ENCODE measurements at places on chromosomes 3 and 15.

- no peak for DNase-seq
Measured at GRCh38 chr15:94080416-94080815, 150.9 kb upstream of the MCTP2 start.

GRCh38 chr15:95016511-95017229, 785.3 kb downstream of the MCTP2 start:
- no peak for DNase-seq

- no peak for DNase-seq
Measured at GRCh38 chr15:33256874-33257273, 53.9 kb upstream of the RYR3 start.

- DNase-seq = no peak
Measured at GRCh38 chr3:180181387-180181786, 144.7 kb upstream of the PEX5L start.

GRCh38 chr3:16658925-16659793, 53.9 kb upstream of the DAZL start:
- DNase-seq = no peak

DNA sequence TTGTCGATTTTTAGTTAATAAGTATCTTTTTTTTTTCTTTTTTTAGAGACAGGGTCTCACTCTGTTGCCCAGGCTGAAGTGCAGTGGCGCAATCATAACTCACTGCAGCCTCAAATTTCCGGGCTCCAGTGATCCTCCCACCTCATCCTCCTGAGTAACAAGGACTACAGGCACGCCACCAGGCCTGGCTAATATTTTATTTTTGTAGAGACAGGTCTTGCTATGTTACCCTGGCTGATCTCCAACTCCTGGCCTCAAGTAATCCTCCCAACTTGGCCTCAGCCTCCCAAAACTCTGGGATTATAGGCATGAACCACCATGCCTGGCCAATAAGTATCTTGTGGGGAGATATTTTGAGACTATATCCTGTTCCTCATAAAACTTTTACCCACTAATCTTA, 29.4 kb upstream of the ARID3B start:
- no peak for DNase-seq

GRCh38 chr15:94370206-94370935, 139.0 kb downstream of the MCTP2 start:
- no peak for DNase-seq

DNA sequence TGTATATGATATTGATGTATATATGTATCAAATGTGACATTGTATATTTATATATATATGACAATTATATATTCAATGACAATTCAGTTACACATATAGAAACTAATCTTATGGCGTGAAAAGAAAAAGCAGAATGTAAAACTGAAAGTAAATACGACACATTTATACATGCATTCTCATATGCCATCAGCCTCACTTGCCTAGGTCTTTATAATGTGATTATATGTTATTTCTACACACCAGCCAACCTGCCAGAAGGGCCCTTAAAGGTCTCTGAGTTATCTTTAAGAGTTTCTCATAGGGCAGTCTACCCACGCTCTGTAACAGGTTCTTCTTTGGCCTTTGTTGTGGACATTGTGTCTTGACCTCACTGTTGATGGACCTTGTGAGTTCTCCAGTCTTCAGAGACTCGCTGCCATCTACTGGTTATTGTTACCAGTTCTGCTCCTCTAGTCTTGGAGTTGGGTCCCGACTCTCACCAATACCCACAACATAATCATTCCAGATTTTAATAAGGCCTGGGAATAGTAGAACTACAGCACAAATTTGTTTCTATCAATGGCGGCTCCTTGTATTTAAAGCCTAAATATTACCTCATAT, 371.5 kb upstream of the GOLIM4 start:
- no peak for DNase-seq

DNA sequence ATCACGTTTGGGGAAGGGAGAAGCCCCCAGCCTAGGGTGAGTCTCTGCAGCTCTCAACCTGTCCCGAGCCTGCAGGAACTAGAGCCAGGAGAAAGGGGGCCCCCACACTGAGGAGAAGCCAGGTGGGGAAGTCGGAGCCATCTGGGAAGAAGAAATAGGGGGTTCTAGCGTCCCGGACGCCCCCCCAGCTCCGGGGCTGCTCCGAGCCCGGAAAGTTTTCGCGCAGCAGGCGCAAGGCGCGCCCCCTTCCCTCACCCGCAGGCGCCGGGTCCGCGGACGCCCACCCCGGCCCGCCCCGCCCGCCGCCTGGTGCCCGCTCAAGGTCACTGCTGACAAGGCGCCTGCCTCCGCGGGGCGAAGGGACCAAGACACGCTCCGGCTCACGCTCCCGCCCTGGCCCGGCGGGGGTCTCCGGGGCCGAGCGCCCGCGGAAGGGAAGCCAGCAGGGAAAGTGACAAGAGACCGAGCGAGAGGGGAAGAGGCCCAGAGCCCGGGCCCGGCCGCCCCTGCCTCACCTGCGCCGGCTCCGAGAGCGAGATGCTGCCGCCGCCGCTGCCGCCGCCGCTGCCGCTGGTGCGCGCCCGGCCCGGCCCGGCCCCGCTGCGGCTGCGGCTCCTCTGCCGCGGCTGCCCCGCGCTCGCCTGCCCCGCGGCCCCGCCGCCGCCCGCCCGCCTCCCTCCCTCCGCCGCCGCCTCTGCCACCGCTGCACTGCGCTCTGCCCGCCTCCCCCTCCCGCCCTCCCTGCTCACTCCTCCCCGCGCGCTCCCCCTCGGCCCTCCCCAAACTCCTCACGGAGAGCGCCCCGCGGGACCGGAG, 108.4 kb upstream of the SLC6A11 start:
- no peak for DNase-seq

GRCh38 chr15:63371297-63371918, 10.2 kb downstream of the CA12 start:
- DNase-seq = peak; percentile 78

GRCh38 chr3:127442506-127442905, 148.0 kb downstream of the TPRA1 start:
- DNase-seq = no peak

DNA sequence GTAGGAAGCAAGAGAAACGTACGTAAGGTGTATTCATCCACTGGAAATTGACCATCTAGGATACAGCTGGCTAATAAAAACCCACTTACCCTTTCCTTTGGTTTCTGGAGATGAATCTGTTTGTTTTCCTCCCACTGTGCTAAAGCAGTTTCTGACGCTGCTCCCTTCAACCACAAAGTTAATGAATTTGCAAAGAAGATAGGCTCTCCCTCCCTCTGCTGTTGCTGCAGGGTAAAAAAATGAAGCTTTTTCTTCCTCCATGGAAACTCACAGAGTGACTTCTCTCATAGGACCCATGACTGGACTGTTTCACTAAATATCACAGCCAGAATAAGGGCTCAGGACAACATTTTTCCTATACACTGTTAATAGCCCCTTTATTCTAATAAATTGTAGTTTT, 172.1 kb upstream of the LRRN1 start:
- no peak for DNase-seq

DNA sequence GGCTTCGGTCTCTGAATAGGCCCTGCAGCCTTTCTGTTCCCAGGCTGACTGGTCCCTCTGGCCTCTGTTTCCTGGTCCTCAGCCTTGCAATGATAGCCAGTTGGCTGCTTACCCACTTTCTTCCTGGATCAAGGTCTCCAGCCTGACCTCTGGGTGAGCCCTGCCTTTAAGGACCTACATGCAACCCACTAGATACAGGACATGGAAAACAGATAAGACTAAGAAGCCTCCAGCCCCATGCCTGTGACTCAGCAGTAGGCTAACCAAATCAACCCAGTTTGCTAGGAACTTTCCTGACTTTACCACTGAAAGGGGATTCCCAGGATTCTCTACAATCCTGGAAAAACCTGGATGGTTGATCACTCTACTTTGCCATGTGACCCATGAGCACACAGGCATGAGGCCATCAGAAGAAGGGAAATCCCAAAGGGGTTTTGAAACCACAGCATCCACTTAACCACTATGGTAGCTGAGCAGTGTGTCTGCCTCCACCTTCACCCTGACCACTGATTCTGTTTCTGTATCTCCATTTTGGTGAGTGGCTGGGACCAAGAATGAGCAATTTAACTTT, 188.1 kb downstream of the CHST2 start:
- DNase-seq = no peak

GRCh38 chr3:35537265-35537664, 102.1 kb upstream of the ARPP21 start:
- no peak for DNase-seq

DNA sequence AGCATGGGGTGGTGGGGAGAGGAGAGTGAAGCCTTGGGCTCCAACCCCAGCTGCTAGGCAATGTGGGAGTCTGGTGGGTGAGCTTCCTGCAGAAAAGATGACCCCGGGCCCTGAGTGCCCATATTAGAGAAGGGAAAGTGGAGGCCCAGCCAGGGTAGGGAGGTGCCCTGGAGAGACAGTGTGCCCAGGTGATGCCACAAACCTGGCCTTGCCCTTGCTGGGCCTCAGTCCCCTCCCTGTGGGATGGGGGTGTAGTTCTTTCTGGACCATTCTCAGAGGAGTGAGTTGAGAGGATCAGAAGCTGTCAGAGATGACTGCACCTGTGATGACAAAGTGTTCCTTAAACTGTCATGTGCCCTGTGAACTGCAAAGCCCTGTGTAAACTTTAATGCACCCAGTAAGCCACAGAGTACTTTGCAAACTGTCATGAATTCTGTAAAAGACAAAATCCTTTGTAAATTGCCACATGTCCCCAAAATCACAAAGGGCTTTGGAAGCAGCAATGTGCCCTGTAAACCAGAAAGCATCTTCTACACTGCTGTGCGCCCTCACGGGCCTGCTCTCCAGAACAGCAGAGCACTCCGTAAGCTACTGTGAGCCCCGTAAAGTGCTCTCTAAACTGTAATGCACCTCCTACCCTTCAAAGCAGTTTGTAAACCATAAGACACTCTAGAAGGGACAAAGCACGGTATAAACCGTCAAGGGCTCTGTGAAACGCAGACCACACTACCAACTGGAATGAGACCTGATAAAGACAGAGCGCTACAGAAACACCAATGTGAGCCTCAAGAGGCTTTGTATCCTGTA, 51.3 kb upstream of the FGD5 start:
- DNase-seq = no peak

DNA sequence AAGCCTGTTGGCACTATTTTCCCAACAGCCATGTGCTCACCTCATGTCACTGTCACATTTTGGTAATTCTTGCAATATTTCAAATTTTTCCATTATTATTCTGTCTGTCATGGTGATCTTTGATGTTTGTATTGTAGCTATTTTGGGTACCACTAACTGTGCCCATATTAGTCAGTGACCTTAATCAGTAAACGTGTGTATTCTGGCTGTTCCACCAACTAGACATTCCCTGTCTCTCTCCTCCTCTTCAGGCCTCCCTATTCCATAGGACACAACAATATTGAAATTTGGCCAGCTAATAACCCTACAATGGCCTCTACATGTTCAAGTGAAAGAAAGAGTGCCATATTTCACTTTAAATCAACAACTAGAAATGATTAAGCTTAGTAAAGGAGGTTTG, 88.6 kb downstream of the OPA1 start:
- no peak for DNase-seq

DNA sequence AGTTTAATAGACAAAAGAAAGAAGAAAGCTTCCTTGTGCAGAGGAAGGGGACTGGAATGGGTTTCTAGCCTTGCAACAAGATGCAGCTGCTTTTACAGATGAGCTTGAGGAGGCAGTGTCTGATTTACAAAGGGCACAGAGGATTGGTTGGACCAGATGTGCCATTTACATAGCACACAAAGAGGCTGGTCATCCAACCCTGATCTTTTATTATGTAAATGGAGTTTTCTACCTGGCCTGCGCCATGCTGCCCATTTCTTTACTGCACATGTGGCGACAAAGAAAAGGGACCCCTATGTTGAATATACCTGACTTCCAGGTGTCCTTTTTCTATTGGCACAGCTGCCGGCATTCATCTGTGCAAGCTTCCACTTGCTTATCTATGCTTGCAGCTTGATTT, 409.4 kb upstream of the FRG2C start:
- DNase-seq = no peak

DNA sequence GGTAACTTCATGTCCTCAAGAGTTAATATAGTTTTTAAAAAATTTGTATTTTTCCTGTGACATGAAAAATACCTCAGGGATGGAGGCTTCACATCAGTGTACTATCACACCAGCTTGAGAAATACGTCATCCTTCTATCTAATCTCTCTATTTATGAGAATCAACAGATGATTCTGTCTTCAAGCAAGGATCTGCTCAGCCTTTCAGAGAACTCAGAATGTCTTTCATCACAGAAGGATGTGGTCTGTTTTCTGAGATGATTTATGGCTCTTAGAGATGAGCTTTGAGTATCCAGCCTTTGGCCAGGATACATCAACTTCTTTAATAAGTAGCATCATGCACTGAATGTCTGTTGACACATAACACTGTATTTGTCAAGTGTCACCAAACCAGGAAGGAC, 193.9 kb downstream of the DTWD1 start:
- DNase-seq = no peak

- no peak for DNase-seq
Measured at GRCh38 chr3:120853416-120853815, 54.6 kb upstream of the STXBP5L start.

DNA sequence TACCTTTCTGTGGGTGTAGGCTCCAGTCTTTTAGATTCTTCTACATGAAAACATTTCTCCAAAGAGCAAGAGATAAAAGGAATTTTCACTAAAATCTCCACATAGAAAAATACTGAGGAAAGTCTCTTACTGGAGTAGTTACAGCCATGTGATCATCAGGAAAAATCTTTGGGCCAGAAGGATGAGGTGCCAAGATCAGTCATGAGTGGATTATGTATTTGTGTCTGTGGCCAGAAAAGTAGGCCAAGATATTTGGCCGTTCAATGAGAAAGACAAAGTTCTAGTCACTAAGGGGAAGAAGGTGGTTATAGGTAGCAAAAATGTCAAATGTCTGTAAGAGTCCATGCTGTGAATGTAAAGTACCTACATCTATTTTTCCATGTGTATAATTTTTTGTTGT, 339.3 kb downstream of the NSUN3 start:
- DNase-seq = no peak

DNA sequence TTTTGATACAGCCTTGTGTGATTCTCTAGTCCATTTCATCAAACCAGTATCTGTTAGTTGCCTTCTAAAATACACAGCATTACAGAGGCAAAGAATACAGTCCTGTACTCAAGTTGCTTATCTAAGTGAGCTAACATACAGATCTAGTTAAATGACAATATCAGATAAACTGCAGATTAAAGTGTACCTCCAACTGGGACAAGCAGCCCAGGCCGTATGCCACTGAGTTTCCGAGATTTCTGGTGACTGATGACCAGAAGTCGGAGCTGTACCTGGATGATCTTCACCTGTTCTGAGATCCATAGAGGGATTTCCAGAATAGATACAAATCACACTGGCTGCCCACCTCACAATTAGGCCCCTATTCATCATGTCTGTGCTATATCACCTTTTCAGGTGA, 6.3 kb upstream of the TRIM59 start:
- no peak for DNase-seq

GRCh38 chr15:49247556-49248110, 77.6 kb downstream of the GALK2 start:
- DNase-seq = no peak

DNA sequence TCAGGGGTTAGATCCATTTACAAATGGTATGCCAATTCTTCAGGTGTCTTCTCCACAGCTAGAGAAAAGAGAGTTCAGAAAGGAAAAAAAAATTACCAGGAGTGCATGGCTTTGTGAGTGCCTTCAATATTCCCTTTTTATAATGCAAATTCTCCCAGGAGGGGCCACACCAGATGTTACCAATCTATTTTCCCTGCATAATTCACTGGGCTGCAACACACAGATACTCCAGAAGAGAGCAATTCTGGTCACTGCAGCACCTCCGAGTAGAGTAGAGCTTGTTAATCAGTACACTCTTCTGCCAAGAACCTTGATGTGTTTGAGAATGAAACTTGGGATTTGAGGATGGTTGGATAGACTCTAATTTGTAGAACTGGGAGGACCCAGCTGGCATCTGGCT, 80.7 kb upstream of the SPRED1 start:
- no peak for DNase-seq

GRCh38 chr15:76149291-76149915, 89.6 kb downstream of the TMEM266 start:
- DNase-seq = no peak

Measured in GM04503 (cell line).